ENCODE measurements at places on chromosomes 1 and 21. TPM values are rescaled to one million over a fixed set of nuclear protein-coding genes. Genes with fewer than 3 reads are reported as not detected.

DNA sequence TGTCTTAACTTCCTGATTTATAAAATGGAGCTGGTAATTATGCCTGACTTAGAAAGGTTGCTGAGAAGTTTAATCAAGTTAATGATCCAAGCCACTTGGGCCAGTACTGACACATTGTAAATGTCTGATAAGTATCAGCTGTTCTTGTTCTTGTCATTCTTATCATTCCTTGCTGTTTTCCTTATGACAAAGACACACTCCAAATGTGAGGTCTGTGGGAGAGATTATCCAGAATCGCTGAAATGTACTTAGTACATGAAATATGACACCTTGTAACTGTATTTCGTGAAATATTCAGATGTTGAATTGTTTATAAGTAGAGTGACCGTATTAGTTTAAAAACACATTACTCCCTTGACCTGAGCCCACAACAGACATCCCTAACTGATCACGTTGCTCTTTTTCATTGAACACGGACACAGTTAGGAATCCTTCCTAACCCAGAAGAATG, 6.1 kb downstream of the AADACL4 start:
- H3K36me3 ChIP-seq: no peaks in the 10 kb centered on the region
- H3K4me3 ChIP-seq: no peak overlapping the region
- no peak for DNase-seq
- H3K27me3 ChIP-seq: no peaks in the 10 kb centered on the region
- H3K27ac ChIP-seq: no peak overlapping the region

DNA sequence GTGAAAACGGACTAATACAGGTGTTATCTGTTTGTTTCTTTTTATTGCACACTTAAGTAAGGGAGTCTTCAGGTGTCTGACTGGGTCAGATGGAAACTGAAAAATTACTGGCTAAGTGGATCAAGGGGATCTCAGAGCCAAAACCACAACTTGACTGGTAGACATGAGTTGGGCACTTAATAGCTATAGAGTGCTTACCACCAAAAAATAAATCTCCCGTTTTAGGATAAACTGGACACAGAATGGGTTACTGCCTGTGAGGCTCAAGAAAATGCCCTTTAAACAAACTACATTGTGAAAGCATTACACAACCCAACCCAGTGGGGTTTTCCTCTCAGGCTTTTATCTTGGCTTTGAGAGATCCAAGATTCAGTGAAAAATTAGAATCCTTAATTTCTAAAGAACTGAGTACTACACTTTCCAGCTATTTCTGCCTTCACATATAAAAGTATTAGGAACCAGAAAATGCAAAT, 134.0 kb upstream of the LYPLAL1 start:
- no peak for DNase-seq
- H3K27me3 ChIP-seq: no peaks in the 10 kb centered on the region

DNA sequence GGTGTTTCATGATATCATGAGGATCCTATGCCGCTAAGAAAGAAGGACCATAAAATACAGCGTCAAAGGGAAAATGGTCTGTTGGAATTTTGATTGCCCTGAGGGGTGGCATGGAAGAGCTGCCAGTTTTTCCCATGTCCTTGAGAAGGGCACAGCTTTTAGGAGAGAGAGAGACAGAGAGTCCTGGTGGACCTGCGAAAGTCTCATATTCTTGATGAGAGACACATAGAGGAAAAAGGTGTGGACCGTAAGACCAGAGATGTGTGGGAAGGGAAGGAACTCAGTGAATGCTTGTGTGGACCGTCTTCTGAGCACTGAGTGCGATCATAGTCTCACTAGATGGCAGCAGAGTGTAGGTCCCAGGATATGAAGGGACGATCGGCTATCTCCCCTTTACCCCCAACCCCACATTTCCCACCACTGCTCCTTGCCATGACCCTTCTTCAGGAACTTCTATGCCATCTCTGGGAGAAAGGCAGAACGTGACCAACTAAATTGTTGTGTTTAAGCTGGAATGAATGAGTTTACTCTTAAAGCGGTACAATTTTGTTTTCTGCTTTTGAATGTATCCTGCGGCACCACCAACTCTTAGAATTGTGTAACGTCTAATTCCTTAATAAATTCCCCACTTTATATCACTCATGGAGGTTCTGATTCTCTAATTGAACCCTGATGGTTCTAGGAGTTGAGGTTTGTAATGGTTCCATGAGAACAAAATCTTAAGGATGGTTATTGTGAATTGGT, 117.7 kb downstream of the CTH start:
- no peak overlapping the region for H3K4me3 ChIP-seq
- no peak for DNase-seq
- no peaks in the 10 kb centered on the region for H3K4me1 ChIP-seq

- no peak for DNase-seq
- no peaks in the 10 kb centered on the region for H3K36me3 ChIP-seq
- peak overlapping the region; percentile 59 for H3K4me3 ChIP-seq
- H3K4me1 ChIP-seq: peaks cover 58% of the 10 kb centered on the region
Observed at GRCh38 chr1:59699227-59699847, 115.4 kb upstream of the HOOK1 start.

GRCh38 chr1:213399695-213400094, 348.7 kb downstream of the RPS6KC1 start:
- no peak overlapping the region for H3K27ac ChIP-seq
- no peak overlapping the region for H3K4me3 ChIP-seq
- no peaks in the 10 kb centered on the region for H3K36me3 ChIP-seq
- H3K27me3 ChIP-seq: no peaks in the 10 kb centered on the region

DNA sequence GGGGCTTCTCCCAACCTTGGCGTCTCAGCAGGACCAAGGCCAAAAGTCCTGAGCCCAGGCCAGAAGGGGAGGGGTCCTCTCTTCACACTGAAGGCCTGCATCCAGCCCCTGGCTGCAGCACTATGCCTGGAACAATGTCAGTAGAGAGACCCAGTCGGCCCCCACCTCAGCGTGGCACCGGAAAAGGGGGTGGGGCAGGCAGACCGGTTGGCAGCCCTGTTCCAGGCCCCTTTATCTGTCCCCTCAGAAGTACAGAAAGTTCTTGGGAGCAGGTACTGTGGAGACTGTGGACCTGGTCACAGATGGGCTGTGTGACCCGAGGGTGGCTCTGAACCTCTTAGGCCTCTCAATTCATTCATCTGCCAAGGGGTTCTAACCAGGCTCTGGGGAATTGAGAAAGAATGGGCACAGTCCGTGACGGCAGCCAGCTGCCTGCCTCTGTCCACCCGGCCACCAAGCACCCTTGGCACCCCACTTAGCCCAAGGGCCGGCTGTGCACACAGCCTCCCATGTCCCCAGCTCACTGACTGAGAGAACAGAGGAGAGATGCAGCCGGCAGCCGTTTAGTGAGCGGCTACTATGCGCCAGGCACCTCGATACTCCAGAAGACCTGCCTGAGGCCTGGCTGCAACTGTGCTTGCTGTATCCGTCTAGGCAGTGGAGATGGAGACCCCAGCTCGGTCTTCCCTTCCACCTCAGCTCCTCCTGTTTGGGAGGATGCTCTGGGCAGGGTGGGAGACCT, 23.9 kb downstream of the RUNX3 start:
- H3K4me1 ChIP-seq: no peaks in the 10 kb centered on the region
- H3K36me3 ChIP-seq: no peaks in the 10 kb centered on the region
- no peak overlapping the region for H3K4me3 ChIP-seq
- H3K27ac ChIP-seq: no peak overlapping the region
- H3K27me3 ChIP-seq: peaks cover 14% of the 10 kb centered on the region

GRCh38 chr21:31616216-31616615, 43.3 kb upstream of the SOD1 start:
- no peak overlapping the region for H3K27ac ChIP-seq
- H3K4me1 ChIP-seq: no peaks in the 10 kb centered on the region
- no peaks in the 10 kb centered on the region for H3K27me3 ChIP-seq
- H3K36me3 ChIP-seq: no peaks in the 10 kb centered on the region
- no peak overlapping the region for H3K4me3 ChIP-seq
- no peak for DNase-seq

- no peak for DNase-seq
- no peak overlapping the region for H3K4me3 ChIP-seq
- no peaks in the 10 kb centered on the region for H3K27me3 ChIP-seq
- no peaks in the 10 kb centered on the region for H3K4me1 ChIP-seq
Observed at GRCh38 chr1:187275985-187276575, 447.3 kb downstream of the PLA2G4A start.

GRCh38 chr1:38567401-38567800, 292.2 kb downstream of the RRAGC start:
- H3K4me1 ChIP-seq: no peaks in the 10 kb centered on the region
- no peaks in the 10 kb centered on the region for H3K36me3 ChIP-seq
- no peaks in the 10 kb centered on the region for H3K27me3 ChIP-seq
- H3K27ac ChIP-seq: no peak overlapping the region

- H3K27ac ChIP-seq: no peak overlapping the region
- no peaks in the 10 kb centered on the region for H3K36me3 ChIP-seq
- no peak overlapping the region for H3K4me3 ChIP-seq
Observed at GRCh38 chr1:24898152-24898908, 31.7 kb downstream of the RUNX3 start.

PGBD5 gene
- total RNA-seq: 9.8 TPM

GPR3 gene
- not detected for total RNA-seq

GPR25 gene
- total RNA-seq: not detected

ATP13A2 gene
- total RNA-seq: 22.6 TPM
